ENCODE measurements at places on chromosomes 2 and 18. TPM values are rescaled to one million over a fixed set of nuclear protein-coding genes. Genes with fewer than 3 reads are reported as not detected.

The TMEM17 gene
- 0.86 TPM for total RNA-seq

The SERPINB3 gene
- not detected for total RNA-seq

The TUBA4B gene
- total RNA-seq: not detected

The ADAM23 gene
- not detected for total RNA-seq

The IL36RN gene
- total RNA-seq: not detected

The ESCO1 gene
- total RNA-seq: 23.6 TPM

The LBX2 gene
- total RNA-seq: 15.8 TPM

The RGPD3 gene
- total RNA-seq: not detected

The MATN3 gene
- not detected for total RNA-seq

The KCNE4 gene
- not detected for total RNA-seq

The ILKAP gene
- total RNA-seq: 50.7 TPM

The HOXD12 gene
- 1.0 TPM for total RNA-seq

The KIAA2012 gene
- total RNA-seq: 0.89 TPM

The SFT2D3 gene
- 3.2 TPM for total RNA-seq

The ABHD1 gene
- total RNA-seq: 2.4 TPM

The HOXD13 gene
- not detected for total RNA-seq

The DSG3 gene
- total RNA-seq: not detected

The RGPD4 gene
- total RNA-seq: not detected

The LIMS4 gene
- total RNA-seq: not detected

The UGT1A8 gene
- total RNA-seq: 0.18 TPM

The UPP2 gene
- total RNA-seq: not detected

The C2orf80 gene
- not detected for total RNA-seq

The CD8A gene
- total RNA-seq: not detected

The UGGT1 gene
- total RNA-seq: 74.3 TPM

The KCNJ3 gene
- total RNA-seq: not detected

The SERPINB2 gene
- not detected for total RNA-seq

The LINC00305 gene
- total RNA-seq: 5.1 TPM

The VWC2L gene
- total RNA-seq: not detected

The LRRTM1 gene
- total RNA-seq: not detected

All from Karpas-422 (cell line).